Dermis microvascular lymphatic vessel endothelial cell (primary cell): ENCODE measurements at places on chromosomes 1 and 21. TPM values are rescaled to one million over a fixed set of nuclear protein-coding genes. Genes with fewer than 3 reads are reported as not detected.

DNA sequence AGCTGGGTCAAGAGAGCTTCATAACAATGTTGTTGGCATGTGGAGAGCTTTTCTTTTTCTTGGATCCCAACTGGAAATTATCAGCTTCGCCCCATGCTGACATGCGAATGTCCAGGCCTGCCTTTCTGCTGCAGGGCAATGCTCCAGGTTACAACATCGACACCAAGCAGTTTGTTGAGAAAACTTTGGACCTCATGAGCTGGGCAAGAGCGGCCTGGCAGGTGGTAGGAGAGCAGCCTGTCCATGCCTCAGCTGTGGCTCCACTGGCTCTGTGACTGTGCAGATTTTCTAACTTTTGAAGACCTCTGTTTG lies 41.4 kb downstream of the MTARC1 start:
- DNase-seq: no peak

GRCh38 chr1:222042120-222042519 lies 300.2 kb upstream of the DUSP10 start:
- DNase-seq: no peak

GRCh38 chr1:216462066-216462775 lies 39.0 kb upstream of the USH2A start:
- no peak for DNase-seq

DNA sequence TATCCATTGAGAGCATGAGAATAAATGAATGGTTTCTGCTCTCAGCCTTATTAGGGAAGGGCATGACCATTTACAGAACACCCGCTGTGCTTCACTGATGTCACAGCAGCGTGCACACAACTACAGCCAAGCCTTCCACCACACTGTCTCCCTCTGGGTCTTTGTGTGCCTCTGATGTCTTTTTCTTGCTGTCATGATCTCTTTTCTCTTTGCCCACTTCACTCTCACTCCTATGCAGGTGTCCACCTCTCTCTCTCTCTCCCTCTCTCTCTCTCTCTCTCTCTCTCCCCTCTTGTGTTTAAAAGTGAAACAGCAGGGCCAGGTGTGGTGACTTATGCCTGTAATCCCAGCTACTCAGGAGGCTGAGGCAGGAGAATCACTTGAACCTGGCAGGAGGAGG lies 232.5 kb upstream of the JUN start:
- DNase-seq: no peak

DNA sequence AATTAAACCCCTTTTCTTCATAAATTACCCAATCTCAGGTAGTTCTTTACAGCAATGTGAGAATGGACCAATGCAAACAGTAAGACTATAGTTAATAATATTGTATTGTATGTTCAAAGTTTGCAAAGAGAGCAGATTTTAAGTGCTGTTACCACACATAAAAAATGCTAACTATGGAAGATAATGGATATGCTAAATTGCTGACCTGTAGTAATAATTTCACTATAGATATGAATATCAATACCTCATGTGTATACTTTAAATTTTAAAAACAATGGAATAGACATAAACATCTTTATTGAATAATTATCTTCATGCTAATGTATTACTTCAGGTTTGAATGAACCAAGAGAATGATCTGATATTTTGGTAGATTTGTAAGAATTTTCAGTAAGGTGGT lies 552.4 kb upstream of the CHRM3 start:
- no peak for DNase-seq

DNA sequence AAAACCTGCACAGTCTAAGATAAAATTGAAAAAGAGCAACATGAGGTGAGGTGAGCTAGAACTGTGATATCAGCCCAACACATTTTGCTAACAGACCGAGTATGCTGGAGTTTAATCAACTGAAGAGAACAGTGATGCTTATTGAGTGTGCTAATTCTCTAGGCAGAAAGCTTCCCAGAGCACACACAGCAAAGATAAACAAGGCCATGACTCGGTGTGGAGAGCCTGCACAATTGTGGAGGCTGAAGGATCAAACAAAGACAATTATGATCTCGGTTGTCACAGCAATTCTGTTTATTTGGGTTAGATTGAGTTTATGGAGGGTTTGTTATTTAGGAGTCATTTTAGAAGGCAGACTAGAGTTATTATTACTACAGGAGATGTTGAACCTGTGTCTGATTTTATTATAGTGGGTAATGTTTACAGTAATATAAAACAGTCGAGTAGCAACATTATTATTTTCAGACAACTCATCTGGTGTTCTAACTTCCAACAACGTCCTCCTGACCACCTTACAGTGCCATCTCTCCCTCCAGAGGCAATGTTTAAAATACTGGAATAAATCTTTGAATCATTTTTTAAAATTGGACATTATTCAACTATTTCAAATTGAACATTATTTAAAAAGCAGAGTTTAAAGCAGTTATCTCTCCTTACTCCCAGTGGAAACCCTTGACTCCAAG lies 40.2 kb downstream of the DPT start:
- DNase-seq: no peak

GRCh38 chr1:33039840-33040239 lies 3.2 kb upstream of the AK2 start:
- DNase-seq: no peak

- DNase-seq: no peak
Observed at GRCh38 chr1:78715181-78715661, 65.6 kb downstream of the IFI44 start.

- DNase-seq: no peak
Observed at GRCh38 chr1:151621351-151621750, 9.5 kb downstream of the SNX27 start.

Gene LEFTY1
- not detected in 2 replicates for total RNA-seq

Gene OR2T2
- not detected in 2 replicates for total RNA-seq

- DNase-seq: no peak
Observed at GRCh38 chr1:33157131-33157530, 24.7 kb downstream of the TRIM62 start.

- DNase-seq: no peak
Observed at GRCh38 chr1:245217853-245218608, 63.2 kb downstream of the KIF26B start.

Gene DSCAM
- total RNA-seq: 0.51 TPM in 1 of 2 replicates, not detected in the other

Gene MPL
- 0.13 TPM in 2 replicates for total RNA-seq

DNA sequence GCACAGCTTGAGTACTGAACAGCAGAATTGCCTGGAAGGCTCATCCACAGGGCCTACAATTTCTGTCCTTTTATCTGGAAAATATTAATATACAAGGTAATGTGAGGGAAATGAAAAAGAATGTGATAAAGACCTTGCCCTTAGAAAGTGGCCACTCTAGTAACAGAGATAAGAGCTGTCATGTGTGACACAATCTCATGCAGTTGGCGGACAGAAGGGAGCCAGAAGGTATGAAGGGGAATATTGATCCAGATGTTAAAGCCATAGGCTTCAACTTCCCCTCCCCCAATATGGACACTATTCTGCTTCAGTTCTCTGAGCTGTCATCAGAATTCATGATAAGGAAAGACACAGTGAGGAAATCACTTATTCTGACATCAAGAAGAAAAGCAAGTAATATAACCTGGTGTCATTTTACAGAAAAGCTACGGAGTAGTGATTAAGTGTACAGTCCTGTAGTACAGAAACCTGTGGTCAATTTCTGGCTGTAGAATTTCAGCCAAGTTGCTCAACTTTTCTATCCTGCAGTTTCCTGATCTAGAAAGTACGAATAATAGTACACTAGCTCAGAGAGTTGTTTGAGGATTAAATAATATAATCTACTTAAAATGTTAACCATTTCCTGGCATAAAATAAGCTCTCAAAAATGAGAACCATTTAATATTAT lies 572.1 kb downstream of the DPYD start:
- no peak for DNase-seq

DNA sequence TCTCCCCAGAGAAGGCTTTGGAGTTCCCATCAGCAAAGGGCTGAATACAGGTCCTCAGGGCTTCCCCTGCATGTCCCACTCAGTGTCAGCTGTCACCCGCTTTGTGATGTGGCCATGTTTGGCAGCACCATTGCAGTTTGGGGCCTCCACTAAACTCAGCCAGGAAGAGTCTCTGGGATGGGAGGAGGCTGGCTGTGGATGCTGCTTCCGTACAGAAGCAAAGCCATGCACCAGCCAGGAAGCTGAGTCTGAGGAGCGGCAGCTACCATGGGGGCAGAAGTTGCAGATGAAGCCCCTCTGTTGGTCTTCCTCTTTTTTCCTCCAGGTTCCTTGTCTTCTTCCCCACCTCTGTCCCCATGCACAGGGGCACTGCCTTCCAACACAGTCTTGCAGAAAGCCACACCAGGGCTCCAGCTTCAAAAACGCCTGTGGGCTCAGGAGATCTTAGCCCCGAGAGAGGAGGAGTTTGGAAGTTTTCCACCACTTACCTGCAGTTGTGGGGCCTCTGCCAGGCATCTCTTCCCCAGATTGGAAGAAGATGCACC lies 416.8 kb downstream of the NPHP4 start:
- DNase-seq: no peak

- DNase-seq: no peak
Observed at GRCh38 chr21:44379515-44379848, 26.1 kb downstream of the TRPM2 start.

DNA sequence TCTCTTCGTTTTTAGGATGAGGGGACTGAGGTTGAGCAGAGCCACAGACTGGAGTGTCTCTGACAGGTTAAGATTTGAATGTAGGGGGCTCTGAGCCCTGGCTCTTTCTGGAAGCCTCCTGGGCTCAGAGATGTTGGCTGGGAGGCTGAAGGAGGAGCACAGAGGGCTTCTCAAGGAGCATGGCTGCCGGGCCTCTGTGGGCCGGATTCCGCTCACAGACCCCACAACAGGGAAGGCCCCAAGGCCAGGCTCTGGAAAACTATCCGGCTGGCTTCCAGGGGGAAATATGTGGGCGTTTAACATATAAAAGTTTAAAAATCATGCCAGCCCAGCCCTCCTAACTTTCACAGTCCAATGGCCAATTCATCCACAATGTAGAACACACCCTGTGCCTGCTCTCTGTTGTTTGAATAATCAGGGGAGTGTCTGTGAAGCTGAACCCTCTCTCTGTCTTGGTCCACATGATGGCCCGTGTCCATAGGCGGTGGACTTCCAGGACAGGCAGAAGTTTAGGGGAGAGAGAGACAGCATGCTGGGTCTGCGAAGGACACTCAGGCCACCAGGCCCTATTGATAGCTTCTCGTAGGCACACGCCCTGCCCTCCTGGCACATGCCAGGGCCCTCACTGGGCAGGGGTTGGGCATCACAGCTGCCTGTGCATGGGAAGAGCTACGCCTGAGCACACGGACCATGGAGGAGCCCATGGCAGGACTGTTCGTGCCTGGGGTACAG lies 10.8 kb downstream of the OBSCN start:
- DNase-seq: no peak
